Stimulated activated CD8-positive, alpha-beta memory T cell treated with anti-CD3 and anti-CD28 coated beads, Interleukin-4, amount 100 ng/mL, for 4 hours (primary cell): ENCODE measurements at places on chromosomes 3 and 15.
A peak's percentile ranks its signal among the peaks of the same experiment; 100 is the strongest.

DNA sequence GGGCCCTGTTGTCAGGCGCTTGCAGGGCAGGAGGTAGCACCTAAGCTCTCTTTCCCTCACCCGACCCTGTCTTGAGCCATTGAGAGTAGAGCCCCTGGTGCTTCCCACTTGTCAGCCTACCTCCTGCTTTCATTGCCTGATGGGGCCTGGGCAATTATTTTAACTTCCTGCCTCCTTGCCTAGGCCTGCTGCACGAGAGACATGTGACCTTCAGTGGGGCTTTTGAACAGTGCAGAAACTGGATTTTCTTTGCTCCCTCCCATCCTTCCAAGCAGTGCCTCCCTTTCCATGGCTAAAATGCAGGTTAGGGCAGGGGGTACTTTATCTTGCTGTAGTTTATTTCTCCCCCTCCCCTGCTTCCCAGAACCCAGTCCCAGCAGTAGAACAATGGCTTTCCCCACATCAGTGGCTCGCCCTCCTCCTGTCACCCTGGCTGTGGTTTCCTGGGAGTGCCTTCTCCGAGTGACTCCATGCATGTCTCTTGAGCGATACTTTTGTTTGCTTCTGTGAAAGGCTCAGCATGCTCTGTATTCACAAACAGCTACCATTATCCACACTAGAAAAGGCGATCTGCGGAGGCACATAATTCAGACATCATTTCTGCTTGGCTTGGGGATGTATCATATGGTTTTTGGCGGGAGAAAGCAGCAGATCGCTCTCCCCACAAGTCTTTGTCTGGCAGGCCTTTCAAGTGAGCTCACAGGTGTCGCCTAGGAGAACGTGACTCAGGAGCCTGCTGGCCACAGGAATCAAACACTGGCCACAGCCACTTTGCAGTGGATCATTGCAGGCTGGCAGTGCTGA is 24.1 kb downstream of the PDIA5 start:
- DNase-seq: no peak

DNA sequence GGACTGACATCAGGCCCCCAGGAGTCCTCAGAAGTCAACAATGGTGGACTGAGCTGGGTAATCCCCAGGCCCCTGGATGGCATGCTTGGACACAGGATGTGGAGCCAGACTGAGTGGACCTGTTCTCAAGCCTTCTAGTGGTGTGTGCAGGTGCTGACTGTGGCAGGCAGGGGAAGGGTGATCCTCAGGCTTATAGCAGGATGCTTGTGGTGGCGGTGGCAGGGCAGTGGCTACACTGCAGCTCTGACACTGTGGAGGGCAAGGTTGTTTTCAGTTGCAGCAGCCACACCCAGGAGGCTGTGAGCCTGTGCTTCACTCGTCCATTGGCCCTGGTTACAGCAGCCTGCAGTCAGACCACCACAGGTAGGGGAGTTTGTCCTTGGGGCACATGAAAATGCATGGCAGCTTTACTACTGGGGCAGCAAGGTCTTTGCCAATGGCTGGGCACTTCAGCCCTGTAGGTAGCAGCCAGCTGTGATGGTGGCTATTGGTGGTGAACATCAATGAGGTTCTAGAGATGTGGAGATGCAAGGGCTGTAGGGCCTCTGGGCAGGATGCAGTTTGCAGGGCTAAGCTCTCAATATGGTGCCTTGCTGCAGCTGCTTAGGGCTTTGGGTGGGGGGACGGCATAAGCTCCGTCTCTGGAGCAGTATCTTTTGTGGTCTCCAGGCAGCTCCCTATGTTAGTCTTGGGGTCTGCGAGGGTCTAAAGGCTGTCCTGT is 17.5 kb upstream of the MYO5A start:
- no peak for DNase-seq

DNA sequence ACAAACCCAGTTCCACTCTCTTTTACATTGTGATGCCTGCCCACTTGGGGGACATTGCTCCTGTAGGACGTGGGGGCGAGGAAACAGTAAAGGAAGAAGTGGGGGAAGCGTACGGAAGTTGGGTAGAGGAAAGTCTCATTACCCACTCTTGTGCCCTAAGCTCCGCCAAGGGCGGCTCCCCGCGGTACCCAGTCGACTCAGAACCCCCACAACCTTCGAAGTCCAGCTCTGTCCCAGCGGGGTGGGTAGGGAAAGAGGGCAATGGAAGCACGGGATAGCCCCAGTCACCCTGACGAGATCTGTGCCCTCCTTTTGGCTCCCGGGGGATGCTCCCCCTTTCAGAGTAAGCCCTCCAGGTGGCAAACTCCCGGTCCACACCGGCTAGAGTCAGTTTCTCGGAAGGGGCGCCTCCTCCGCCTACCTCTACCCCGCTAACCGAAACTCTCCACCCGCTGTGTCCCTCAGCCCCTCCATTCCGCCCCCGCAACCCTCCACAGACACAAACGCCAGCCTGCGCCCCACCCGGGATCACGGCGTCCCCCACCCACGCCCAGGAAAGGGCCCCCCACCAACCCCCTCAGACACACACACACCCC is 527 bp downstream of the CSNK1G1 start:
- DNase-seq: peak; percentile 30

DNA sequence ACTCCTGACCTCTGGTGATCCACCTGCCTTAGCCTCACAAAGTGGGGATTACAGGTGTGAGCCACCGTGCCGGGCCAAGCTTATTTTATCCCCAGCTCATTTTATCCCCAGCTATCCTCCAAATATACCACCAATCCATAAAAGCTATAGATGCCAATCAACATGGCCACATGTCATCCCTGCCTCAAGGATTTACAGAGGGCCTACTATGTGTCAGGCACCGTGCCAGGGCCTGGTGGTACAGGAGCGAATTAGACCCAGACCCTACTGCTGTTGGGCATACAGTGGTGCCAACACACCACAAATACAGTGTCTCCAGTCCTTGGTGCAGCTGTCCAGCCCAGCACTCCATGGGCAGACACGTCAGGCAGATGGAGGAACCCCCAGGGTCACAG is 73.4 kb downstream of the SCN5A start:
- DNase-seq: no peak

GRCh38 chr3:51139616-51140015 is 245.5 kb upstream of the MANF start:
- no peak for DNase-seq

DNA sequence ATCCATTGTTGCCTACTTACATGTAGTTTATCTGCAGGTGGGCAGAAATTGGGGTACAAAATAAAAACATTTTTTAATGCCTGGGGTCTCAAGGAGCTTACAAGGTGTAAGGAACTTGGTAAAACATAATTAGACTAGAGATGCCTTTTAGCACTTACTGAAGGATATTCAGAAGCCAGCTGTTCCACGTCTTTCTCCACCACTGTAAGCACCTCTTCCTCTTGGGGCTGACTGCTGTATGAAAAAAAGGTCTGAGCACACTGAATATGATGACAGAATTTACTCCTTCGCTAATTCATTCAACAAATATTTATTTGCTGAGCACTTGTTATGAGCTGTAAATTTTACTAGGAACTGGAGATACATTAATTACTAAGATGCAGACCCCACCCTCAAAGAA is 539.1 kb downstream of the UNC13C start:
- DNase-seq: no peak

- no peak for DNase-seq
Observed at GRCh38 chr15:66842710-66843441, 140.8 kb downstream of the SMAD6 start.

DNA sequence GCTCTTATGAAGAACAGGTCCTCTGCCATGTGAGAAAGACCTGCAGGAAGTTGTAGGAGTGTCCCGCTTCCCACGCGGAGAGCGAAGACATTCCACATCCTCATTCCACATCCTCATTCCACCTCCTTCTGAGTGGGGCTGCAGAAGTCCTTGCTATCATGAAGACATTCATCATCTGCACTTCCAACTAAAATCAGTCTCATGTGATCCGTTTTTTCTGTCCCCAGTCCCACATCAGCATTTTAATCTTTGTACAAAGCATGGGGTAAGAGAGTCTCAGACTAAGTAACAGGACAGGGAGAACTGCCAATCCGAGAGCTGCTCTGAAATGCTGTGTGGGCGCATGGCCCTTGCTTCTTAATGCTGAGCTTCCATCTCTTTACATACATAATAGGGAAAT is 227.2 kb downstream of the RSRC1 start:
- no peak for DNase-seq

- DNase-seq: no peak
Observed at GRCh38 chr3:69320871-69321271, 65.0 kb downstream of the FRMD4B start.

DNA sequence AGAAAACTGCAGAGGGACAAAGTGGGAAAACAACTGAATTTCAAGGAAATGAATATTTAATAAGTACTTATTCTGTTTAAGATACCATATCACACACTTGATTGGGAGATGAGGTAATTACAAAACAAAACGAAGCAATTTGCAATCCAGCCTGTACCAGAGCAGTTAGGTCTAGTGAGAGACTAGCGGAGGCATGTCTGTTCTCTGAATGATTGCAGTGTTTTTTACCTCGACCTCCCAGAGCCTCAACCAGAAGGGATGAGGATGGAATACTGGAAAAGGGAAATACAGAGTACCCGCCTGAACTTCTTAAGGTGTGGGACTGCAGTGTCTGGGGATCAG is 59.5 kb downstream of the PIK3CB start:
- no peak for DNase-seq

DNA sequence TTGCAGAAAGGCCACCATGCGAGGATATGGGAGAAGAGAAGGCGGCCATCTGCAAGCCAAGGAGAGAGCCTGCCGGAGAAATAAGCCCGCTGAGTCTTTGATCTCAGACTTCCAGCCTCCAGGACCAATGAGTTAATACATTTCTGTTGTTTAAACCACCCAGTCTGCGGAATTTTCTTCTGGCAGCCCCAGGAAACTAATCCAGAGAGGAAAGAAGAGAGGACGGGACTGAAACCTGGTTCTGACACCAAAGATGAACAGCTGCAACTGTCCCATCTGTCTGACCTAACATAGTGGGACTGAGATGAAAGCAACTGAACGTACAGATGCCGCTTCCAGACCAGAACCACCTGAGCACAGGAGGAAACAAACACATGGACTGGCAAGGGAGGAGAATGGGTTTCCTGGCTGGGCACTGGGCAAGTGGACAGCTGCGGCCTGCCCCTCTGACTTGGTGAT is 32.3 kb downstream of the VGLL4 start:
- DNase-seq: no peak

DNA sequence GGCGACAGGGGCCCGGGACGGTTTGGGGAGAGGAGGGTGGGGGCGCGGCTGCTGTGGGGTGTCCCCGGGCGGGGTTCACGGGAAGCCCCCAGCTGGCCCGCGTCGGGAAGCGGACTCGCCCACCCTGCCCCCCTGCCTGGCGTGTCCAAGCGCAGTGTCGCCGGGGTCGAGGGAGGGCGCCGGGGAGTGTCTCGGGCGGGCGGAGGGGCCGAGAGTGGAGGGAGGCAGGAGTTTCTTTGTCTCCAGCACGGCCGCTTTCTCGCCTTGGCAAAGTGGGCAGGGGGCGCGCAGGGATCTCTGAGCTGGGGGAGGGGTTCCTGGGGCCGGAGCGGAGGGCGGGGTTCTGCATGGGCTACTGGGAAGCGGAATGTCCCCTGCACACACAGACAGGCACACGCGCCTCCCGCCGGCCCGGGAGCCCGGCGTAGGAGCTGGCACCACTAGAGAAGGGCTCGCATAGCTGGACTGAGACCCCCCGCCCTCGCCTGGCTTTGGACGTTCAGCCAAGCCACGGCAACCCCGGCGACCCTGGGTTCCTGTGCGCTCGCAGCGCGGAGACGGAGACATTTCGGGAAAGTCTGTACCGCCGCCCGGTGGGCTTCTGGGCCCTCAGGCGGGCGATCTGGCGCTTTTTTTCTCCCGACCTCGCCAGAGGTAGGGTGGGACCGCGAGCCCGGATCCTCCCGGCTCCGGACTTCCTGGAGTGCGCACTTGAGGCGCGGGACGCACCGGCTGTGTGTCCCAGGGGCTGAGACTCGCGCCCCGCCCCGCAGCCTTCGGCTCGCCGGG is 822 bp downstream of the ST8SIA2 start:
- no peak for DNase-seq

DNA sequence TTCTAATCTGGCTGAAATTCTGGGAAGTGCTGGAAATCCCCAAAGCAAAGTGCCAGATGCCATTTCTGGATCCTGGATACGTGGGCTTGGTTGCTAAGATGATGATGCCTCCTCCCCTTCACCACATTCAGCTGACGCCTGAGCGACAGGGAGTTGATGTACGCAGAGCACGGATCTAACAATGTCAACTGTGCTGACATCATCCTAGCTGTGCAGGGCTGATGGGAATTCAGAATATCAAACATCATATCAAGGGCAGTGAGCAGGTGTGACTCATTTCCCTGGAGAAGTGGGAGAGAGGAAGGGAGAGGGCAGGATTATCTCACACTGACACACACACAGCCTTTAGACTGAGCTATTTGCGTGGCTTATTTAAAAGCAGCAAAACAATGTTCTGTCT is 92.6 kb upstream of the ZBTB20 start:
- DNase-seq: no peak

DNA sequence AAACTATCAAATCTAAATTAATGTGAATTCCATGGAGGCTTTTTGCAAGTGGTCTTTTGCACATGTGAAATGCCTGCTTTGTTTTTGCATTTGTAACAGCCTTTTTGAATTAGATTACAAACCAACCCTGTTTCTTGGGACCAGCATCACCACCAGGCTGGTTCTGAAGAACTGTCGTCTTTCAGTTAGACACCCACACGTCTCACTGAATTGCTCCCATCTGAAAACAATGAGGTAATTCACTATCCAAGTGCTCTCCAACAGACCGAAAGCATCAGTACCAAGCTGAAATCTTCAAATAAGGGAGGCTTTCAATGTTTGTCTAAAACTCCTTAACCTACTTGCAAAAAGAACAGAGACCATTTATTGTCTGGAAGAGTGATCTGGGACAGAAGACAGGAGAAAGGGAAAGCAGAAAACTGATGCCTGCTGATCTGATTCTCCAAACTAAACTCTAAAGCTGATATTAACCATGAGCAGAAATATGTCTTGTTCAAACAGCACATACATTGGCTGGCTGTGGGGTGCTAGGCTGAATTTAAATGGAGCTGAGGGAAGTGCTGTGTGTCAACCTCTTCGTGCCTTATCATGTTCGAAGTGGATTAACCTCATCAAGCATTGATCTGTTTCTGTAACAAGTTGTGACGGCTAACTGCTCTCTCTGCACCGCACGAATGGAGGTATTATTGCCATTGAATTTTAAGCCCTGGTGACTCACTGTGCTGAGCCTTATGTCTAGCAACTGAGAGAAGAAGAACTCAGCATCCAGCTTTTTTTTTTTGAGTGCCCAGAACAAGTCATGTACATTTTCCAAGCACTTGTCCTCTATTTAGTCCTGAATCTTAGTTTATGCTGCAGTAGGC is 213.7 kb upstream of the P2RY1 start:
- DNase-seq: no peak
